Stimulated activated CD4-positive, alpha-beta T cell treated with anti-CD3 and anti-CD28 coated beads, Interleukin-4, amount 100 ng/mL, for 24 hours (primary cell): ENCODE measurements at places on chromosomes 12 and 14.

DNA sequence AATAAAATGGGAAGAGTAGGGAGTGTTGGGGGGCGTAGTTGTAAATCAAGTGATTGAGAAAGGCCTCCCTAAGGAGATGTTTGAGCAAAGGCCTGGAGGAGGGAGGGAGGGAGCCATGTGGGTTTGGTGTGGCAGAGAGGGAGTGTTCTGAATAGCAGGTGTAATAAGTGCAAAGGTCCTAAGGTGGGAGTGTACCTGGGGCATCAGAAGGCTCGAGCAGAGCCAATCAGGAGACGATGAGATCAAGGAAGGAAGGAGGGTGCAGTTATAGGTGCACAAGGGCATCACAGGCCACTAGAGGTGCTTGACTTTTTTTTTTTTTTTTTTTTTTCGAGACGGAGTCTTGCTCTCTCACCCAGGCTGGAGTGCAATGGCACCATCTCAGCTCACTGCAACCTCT is 77.9 kb upstream of the PLXNC1 start:
- DNase-seq = no peak

GRCh38 chr12:109880938-109881337 is 597 bp upstream of the GLTP start:
- DNase-seq = peak; percentile 6

- DNase-seq = no peak
Observed at GRCh38 chr14:100604121-100604501, 16.9 kb upstream of the BEGAIN start.

GRCh38 chr12:108457006-108457733 is 57.9 kb upstream of the FICD start:
- DNase-seq = no peak

GRCh38 chr14:87461704-87462103 is 531.3 kb downstream of the GALC start:
- DNase-seq = no peak

DNA sequence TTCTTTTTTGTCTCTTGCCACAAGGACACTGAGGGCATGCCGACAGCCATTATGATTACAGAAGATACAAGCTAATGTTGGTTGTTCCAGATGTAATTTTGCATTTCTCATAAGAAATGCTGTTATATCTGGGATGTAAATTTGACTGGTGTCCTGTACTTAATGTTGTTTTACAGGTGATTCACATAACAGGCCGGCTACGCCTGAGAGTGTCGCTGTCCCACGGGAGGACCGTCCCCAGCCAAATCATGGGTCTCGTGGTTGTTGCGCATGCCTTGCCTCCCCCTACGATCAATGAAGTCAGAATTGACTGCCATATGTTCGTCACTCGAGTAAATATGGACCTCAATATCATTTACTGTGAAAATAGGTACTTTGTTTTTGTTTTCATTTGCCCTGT is 176.7 kb downstream of the EGLN3 start:
- DNase-seq = no peak

GRCh38 chr12:49966511-49967041 is 4.9 kb downstream of the AQP5 start:
- no peak for DNase-seq

GRCh38 chr12:98838231-98838647 is 193.1 kb downstream of the APAF1 start:
- DNase-seq = no peak

DNA sequence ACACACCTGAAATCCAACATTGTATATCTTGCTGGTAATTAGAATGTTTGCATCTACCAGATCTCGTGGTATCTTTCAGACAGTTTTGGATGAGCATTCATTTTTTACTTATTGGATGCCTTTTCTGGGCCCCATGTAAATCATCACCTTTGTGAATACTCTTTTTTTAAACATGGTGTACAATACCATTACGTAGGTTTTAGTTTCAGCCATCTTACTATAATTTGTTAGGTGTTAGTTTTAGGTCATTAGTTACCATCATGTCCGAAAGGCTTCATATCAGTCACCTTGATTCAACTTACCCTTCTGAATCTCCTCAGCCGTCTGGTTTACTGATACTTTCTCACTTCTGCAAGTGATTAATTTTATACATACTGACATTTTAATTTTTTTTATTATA is 5.3 kb downstream of the EIF2S1 start:
- DNase-seq = no peak

GRCh38 chr12:130870442-130871285 is 1.2 kb upstream of the RAN start:
- DNase-seq = peak; percentile 76

- no peak for DNase-seq
Observed at GRCh38 chr12:69475237-69475975, 5.2 kb downstream of the FRS2 start.

- DNase-seq = no peak
Observed at GRCh38 chr12:101995684-101996083, 66.1 kb downstream of the WASHC3 start.

DNA sequence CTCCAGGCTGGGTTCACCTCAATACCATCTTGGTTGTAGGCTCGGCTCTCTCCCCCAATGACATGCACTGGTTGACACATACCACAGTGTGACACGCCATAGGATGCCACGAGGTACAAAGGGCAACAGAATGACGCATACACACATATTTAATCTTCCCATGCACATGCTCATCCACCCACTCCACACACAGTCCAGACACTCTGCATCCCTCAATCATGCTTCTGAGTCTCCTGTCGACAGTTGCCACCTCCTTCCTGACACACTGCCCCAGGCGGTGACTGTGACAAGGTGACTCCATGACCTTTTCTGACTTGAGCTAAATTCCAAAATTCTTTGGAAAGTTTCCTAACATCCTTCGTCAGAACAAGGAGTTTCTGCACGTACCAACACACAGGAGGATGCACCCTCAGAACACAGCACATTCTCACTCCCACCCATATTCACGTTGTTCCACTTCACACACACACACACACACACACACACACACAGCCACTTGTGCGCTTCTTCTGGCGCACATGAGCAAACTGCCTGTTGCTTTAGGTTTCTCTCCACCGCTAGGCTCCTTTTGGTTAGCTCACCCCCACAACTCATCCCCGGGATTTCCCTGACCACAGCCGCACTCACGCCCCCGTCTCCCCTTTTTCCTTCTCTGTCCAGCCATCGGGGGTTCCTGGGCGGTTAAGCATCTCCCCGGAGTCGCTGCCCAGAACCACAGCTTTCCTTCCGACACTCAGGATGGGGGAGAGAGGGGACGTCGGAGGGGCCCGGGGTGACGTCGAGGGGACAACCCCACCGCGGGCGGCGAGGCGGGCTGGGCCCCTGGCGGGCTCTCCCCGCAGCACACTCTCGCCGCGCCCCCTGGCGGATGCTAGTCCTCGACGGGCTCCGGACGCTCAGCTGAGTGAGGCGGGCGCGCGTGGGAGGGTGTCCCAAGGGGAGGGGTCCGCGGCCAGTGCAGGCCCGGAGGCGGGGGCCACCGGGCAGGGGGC is 536 bp upstream of the WNT1 start:
- peak; percentile 82 for DNase-seq

DNA sequence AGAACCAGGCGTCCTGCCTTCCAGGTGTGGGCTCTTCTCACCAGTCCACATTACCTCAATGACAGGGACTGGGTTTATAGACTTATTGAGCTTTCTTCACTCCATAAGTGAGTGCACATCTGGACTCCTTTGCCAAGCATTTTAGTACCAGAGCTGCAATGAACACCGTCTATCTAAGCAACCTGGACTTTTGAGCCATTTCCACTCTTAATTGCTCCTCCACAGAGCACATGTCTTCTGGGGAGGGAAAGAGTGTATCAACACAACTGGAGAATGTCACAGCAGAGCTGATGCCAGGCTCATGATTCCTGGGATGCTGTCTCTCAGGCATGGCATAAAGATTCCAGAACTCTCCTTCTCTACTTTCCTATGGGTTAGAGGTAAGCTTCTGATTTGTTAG is 43.0 kb upstream of the BDKRB2 start:
- no peak for DNase-seq

DNA sequence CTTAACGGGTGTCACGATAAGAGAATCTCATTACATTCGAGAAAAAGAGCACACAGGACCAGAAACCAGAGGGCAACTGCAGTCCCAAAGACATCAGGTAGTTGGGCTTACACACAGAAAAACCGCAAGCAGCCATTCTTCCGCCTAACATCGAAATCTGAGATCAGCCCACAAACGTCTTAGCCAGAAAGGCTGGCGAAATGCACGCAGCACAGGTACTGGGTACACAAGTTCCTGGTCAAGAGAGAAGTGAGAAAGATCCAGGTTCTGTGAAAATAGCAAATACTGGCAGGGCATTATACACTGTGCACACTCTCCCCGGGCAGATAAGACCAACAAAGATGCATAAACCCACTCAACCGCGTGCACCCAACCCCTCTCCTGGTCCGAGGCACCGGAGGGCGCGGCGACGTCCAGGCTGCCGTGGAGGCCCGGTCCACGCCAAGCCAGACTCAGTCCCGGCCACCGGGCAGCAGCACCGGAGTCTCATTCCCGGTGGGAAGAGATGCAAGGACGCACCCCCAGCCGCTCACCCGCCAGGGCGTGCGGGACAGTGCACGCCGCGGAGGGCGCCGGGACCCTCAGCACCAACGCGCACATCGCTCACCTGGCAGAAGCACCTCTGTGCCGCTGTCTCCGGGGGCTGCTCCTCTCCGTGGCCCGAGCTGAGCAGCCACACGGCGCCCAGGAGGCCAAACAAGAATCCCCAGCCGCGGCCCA is 437 bp downstream of the ERO1A start:
- DNase-seq = peak; percentile 61

DNA sequence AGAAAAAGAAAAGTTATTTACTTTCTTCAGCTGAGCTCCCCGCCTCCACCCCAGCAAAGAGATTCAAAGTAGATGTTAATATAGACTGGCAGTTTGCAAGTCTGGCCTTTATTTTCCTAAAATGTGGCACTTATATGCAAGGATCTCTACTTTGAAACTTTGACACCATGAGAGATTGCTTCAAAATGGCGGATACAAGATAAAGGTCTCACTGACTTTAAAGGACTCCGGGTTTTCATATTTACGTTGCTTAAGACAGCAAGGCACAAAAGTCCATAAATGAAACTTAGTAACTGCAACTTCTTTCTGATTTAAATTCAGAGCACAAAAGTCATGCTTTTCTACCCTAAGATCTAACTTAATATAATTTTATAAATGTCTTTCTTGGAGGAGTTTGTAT is 3.5 kb downstream of the OTX2 start:
- no peak for DNase-seq

DNA sequence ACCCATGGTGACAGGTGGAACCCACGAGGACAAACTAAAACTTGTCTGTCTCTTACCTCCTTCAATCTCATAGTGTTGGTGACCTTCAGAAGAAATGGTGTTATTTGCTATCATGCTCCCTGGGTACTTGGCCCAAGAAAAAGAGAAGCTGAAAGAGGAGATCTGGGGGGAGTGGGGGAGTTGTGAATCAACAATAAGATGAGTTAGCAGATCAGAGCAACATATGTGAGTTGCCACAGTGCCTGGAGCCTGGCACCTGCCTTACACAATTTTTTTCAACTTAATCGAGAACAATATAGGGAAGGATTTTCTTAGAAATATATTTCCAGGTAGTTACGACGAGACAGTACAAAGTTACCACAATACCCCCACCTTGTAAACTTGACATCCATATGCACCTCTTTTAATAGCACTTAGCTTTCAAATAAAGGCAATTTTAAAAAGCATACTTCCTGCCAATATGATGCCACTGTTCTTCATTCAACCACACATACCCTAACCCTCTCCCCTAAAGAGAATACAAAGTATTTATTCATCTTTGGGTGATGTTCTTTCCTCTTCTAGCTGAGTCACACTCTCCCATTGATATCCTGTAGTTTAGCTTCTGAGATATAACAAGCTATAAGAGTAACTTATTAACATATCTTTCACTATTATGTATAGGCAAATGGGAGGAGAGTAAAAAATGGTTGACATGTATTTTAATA is 424.1 kb upstream of the OR4E1 start:
- DNase-seq = no peak

- no peak for DNase-seq
Observed at GRCh38 chr12:13102461-13103195, 839 bp downstream of the GSG1 start.

- no peak for DNase-seq
Observed at GRCh38 chr12:122875590-122876220, 20.2 kb downstream of the VPS37B start.

DNA sequence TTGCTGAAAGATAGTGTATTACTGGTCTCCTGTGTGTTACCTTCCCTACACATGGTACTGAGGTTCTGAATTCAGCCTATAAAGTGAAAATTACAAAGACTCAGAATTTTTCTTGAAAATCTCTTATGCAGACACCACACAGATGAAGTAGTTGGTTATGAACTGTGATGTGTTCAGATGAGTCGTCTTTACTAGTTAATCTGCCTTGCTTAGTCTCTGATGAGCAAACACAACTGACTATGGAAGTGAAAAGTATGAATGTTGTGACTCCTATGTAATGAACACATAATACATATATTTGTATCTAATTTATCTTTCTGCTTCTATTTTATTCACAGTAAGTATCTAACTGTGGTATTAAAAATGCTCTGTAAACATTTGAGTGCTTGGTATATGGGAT is 4.7 kb downstream of the MTERF2 start:
- DNase-seq = no peak

GRCh38 chr14:90788031-90788430 is 28.2 kb downstream of the TTC7B start:
- no peak for DNase-seq

GRCh38 chr12:91108196-91108755 is 3.0 kb downstream of the LUM start:
- DNase-seq = no peak
